ENCODE measurements at places on chromosomes 4 and X.

DNA sequence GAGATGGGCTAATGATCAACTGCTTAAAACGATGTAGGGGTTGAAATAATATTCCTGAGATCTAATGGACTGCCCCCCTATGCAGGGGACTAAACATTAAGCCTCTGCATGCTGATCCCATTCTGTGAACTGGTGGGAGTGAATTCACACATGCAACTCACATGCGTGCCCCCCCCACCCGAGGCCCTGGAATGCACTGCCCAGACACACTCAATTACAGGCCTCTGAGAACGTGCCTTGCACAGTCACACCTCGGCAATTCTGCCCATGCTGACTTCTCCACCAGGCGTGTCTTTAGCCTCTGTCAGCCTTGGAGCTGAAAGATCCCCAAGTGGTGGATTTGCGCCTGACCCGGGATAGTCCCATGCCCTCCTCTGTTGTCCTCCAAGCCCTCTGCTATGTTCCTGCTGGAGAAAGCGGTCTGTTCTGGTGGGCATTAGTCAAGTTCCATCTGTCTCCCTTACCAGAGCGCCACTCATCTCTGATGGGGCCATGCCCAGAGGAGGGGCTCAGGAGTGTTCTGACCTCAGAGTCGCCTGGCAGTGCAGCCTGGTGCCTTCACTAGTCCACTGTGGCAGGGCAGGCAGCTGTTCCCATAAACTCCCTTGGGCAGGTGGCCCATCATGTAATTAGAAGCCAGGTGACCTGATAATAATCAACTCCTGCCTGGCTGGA, 86.5 kb downstream of the DRD5 start:
- no peak for DNase-seq

DNA sequence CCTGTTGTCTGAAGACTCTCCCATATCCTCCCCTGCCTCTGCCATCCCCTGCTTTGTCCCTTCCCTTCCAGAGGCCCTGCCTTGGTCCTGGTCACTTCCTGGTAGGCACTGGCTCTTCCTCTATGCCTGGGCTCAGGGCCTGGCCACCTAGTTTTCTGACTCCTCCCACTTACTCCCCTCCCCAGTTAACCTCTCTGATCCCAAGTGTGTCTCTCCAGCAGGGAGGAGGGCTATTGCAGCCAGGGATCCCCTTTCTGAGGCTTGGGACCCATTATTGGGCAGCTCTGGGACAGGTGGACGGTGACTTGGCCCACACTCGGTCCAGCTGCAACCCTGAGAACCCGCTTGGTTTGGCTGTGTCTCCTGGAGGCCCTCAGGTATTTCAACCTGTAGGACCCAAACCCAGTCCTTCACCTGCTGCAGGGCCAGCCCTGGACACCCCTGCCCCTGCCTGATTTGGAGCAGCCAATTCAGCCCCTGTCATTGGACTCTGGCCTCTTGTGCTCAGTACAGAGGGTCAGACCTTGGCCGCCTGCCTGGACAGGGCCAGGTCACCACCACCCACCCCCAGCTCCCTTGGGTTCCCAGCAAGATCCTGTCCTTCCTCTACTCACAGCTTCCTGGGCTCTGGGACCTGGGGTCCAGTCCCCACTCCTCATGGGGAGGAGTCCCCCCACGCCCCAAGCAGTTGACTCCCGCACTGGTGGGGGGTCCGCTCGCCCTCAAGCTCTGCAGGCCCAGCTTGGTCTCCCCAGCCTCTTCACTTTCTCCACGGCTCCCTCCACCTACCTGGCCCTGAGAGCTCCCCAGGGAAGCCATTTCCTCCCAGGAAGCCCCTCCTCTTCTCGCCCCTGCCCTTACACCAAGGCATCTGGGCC, 1.1 kb upstream of the SH3BP2 start:
- DNase-seq = peak; percentile 58

DNA sequence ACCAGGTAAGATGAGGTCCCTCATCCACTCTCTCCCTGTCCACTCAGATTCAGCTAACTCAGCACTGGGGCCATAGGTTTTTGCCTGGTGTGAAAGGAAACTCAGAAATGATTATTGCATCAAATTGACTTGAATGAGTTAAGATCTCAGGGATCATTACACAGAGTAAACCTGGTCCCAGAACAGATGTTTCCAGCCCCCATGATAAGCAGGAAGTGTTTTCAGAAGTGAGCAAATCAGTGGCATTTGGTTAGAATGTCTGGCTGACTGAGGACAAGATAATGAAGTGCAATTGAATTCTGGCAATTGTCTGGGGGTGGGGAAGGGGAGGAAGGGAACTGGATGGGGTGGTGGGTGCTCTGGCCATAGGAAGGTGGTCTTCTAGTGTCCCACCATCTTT, 108.0 kb downstream of the CHIC2 start:
- no peak for DNase-seq

DNA sequence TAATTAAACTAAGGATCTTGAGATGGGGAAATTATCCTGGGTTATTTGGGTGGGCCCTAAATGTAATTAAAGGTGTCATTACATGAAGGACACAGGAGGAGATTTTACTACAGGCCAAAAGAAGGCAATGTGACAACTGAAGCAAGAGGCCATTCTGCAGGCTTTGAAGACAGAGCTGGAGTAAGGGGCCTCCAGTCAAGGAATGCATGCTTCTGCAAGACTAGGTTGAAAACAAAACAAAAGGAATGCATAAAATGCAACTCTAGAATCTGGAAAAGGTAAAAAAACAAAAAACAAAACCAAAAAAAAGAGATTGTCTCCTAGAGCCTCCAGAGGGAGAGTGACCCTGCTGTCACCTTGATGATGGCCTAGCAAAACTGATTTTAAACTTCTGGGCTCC, 21.6 kb downstream of the ERVMER34-1 start:
- DNase-seq = no peak

- peak; percentile 94 for DNase-seq
These were observed at the start of gene FGFRL1 for GRCh38 chr4:1011022-1011665. Gene FGFRL1 (plus strand): TSS chr4:1011626. CDS start chr4:1012486, 860 bp downstream.

- no peak for DNase-seq
These were observed 408.9 kb upstream of the CTSO start for GRCh38 chr4:156362581-156362980.
